BJ (cell line): ENCODE measurements at places on chromosomes 2 and 18.

- DNase-seq: no peak
Observed at GRCh38 chr2:224561234-224562005, 23.7 kb downstream of the CUL3 start.

GRCh38 chr2:168138374-168138773, 109.0 kb downstream of the STK39 start:
- DNase-seq: no peak

DNA sequence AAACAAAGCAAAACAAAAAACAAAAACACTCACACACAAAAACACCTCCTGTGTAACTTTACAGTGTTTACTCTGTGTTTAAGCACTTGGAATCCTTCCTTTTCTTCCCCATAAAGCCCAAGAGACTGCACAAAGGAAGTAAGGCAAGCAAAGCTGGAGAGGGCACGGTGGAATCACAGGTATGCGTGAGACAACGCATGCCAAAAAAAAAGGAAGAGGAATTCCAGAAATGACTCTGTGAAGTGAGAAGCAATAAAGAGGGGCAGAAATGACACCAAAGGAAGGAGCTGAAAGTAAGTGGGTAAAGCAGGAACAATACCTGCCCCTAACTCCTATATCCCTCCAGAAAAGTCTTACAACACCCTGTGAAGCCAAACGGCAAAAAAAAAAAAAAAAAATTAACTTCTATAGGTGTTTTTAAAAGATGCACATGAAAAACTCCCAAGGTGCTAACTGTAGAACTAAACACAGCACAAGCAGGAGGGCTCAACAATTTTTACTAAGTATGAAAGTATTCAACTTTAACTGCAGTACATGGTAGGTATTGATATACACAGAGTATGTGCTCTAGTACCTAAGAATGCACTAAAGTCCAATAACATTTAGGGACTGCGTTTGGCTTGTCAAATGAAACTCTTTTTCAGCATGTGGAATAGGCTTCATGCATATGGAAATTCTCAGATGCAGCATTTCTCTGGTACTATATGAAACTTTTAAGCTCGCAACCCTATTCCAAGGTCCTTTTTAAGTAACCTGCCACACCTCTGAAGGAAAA, 9.1 kb downstream of the RND3 start:
- DNase-seq: no peak

DNA sequence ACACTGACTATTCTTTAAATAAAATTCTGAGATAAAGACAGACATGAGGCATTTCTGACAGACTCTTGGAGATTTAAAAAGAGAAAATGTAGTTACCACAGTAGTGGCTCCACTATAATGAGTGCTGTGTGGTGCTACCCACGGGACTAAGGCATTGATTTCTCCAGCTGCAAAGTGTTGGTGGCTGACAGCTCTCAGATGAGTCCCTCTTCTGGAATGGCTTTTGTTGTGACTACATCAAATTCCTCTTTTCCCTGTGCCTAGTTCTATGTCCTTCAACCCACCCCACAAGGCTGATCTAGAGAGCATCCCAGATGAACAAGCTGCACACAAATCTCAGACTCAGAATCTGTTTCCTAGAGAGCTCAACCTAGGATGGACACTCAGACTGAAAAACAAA, 884.8 kb upstream of the ZEB2 start:
- DNase-seq: no peak

GRCh38 chr2:64035072-64035942, 16.1 kb upstream of the VPS54 start:
- DNase-seq: no peak

DNA sequence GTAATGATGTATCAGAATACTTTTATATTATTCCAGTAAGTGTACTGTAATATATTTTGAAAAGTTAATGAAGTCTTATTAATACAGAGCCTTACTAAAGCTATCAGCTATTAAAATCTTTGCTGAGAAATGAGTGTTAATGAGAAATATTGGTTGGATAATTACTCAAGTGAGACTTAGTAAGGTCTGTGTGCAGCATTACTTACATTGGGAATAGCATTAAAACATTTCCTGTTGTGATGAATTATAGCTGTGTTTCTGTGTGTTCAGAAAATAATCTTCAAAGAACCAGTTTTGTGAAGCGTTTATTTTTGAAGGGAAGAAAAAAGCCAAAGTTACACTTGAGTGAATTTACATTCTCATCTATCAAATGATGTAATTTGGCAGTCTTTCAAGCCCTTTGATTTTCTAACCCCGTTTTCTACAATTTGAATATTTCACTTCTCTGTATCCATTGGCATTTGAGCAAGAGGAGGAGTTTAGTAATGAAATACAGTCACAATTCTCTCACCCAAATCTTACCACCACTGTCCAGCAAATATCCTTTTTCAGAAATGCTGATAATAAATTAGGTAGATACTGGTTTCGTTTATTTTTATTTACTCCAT, 123.5 kb upstream of the BOD1L2 start:
- no peak for DNase-seq

DNA sequence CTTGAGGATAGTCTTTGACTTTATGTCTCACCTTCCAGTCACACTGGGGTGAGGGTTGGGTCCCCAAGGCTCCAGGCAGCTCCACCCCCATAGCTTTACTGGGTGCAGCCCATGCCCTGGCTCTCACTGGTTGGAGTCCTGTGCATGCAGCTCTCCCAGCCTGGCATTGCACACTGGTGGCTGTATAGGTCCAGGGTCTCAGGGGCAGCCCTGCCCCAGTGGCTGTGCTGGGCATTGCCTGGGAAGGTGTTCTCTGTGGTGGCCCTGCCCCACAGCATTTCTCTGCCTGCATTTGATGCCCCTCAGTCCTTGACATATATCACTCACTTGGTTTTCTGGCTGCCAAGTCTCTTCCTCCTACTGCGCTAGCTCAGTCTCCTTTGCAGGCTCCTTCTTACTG, 21.2 kb downstream of the MPHOSPH10 start:
- DNase-seq: no peak

- no peak for DNase-seq
Observed at GRCh38 chr2:171004833-171005232, 75.8 kb downstream of the GORASP2 start.

GRCh38 chr2:98804736-98805135, 73.8 kb upstream of the MGAT4A start:
- DNase-seq: no peak

- no peak for DNase-seq
Observed at GRCh38 chr2:171523088-171524017, 1.1 kb downstream of the CYBRD1 start.

GRCh38 chr2:235793163-235793752, 299.4 kb downstream of the AGAP1 start:
- DNase-seq: no peak

GRCh38 chr2:63192889-63193774, 142.5 kb downstream of the OTX1 start:
- no peak for DNase-seq

GRCh38 chr2:168713325-168713724, 89.1 kb upstream of the NOSTRIN start:
- no peak for DNase-seq

DNA sequence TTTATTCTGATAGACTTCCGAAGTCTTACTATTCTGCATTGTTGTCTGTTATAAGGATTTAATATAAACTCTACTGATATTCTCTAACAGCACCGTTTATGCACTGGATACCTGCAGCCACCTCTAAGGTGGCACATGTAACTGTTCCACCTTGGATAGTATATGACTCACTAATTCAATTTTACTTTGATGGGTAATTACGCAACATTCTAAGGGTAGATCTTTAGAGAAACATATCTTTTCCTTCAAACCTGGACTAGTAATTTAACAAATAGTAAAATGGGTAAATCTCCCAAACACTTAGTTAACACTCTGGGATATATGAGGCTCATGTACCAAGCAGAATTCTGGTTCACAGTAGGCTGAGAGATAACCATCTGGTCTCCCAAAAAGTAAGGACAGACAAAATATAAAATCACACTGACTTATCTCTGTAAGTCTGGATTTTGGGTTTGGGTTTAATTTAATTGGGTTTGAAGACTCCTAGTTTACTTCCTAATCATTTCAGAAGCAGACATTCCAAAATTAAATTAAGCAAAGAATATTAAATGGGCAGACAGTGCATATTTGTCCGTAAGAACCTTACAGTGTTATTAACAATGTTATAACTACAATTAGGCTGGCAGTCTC, 414.8 kb downstream of the TGIF1 start:
- DNase-seq: no peak

- DNase-seq: no peak
Observed at GRCh38 chr2:231489990-231490389, 25.7 kb upstream of the NCL start.

- peak; percentile 90 for DNase-seq
Observed at GRCh38 chr2:236862961-236863728, 222.5 kb upstream of the COPS8 start.

DNA sequence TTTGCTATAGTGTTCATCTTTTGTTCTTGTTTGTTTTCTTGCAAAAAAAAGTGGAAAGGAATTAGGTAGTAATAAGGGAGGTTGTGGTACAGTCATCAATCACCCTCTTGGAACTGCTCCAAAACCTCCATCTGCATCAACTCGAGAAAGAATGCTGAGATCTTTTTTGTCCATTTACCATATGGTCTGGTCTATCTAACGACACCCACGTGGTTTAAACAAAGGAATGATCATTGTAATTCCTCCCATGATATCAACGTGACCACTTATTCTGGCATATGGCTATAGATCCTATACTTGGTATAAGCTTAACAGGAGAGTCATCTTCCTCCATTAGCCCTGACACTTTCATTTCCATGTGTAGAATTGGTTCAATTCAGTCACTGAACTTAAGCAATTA, 1025.3 kb upstream of the NXPH2 start:
- no peak for DNase-seq

DNA sequence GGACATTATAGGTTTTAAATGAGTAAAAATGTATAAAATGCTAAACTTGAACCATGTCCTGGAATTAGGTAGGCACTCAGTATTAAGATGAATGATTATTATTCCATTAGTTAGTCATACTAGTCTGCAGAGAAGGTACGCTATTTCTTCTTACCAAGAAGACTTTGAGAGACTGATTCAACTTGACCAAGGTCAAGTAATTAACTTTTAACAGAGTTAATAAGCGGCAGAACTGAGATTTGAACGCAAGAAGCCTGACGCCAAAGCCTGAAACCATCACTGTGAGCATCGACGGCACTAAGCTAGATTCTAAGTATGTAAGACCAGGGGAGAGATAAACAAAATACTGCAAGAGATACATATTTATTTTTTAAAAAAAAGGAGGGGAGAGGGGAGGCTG, 2.6 kb downstream of the EVA1A start:
- DNase-seq: no peak

DNA sequence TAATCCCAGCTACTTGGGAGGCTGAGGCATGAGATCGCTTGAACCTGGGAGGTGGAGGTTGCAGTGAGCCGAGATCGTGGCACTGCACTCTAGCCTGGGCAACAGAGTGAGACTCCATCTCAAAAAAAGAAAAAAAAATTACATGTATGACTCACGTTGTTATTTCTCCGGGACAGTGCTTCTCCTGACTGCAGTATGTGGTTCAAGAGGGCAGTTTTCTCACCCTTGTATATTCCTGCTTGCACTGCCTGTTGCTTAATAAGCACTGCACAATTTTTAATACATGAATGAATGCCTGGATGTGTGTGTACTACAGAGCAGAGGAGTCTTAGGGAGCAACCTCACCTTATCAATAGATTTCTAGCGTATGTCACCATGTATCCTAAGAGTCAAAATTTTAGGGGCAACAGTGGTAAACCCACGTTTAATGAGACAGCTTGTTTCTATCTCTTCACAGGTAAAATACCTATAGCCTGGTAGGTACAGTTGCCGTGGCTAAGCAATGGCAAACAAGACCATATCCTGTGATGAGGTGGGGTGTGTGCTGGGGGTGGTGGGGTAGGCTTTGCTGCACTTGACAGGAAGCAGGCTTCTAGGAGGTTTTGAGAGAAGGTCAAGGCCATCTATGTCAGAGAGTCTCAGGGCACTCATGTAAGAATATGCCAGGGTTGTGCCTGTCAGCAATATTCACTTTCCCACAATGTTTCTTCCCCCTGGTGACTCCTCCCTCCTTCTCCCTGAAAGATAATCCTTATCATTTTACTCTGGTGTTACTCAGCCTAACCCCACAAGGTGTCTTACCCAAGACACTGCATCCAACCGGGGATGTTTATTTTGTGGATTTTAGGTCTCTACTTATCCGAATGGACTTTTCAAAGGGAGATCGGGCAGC, 36.9 kb upstream of the MEX3C start:
- no peak for DNase-seq

DNA sequence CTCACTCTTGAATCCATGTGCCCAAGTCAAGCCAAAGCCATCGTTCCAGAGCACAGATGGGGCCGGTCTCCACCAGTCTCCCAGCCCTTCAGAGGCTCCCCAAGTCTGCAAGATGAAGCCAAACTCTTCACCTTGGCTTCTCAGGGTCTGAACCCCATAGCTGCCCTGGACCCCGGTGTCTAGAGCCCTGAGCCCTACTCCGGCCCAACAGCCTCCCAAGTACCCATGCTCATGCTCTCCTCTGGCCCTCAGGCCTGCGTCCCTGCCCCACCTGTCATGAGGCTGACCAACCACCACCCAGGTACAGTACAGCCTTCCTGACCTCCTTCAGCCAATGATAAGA, 46.0 kb downstream of the ZNF516 start:
- no peak for DNase-seq

- DNase-seq: no peak
Observed at GRCh38 chr2:238697193-238698071, 150.5 kb upstream of the TWIST2 start.

GRCh38 chr18:13500227-13500865, 226.0 kb downstream of the FAM210A start:
- peak; percentile 39 for DNase-seq

- no peak for DNase-seq
Observed at GRCh38 chr18:49026501-49027373, 76.0 kb upstream of the SMAD7 start.

GRCh38 chr2:136126021-136126420, 8.1 kb upstream of the CXCR4 start:
- DNase-seq: no peak

DNA sequence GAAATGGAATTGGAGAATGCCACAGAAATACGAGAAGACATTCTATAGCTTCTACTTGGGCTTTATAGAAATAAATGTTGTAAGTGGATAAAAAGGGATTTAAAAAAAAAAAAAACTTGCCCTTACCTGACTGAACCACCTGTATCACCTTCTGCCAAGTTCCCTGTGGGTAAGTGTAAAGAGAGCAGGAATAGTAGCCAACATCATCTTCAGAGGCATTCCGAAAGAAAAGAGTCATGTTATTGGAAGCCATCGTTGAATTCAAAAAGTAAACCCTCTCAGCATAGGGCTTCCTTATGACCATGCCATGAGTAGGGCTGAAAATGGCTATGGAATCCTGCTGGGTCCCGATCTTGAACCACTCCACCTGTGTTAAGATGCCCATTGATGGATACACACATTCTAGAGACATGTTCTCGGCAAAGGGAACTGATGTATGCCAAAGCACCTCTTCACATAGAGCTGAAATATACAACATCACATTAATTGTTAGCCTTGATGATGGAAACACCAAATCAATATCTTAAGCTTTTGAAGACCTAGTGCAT, 991 bp downstream of the CD226 start:
- DNase-seq: no peak

DNA sequence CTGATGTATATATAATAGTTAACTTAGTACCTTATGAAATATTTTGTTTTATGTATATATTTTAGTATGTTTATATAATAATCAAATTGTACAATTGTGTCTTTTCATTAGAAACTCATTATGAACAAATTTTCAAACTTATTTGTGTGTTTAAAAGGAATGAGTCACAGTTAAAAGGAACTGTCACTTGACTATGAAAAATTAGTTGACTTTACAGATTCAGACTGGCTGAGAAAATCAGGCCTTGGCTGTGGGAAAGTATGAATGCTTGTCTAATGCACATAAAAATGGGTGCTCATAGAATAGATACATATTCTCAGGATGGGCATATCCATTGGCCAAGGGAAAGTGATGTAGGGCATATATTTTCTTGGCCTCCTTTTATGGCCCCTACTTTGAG, 576.8 kb downstream of the SATB2 start:
- no peak for DNase-seq
